BJ (cell line): ENCODE measurements at places on chromosomes 13 and 19. TPM values are rescaled to one million over a fixed set of nuclear protein-coding genes. Genes with fewer than 3 reads are reported as not detected.
A peak's percentile ranks its signal among the peaks of the same experiment; 100 is the strongest.

- DNase-seq: peak; percentile 94
Measured at GRCh38 chr19:40348125-40348913, at the start of the genes C19orf47 and PLD3. TSS of gene C19orf47 (minus strand) at chr19:40348397. CDS start at chr19:40341857, 6,540 bp downstream. TSS of gene PLD3 (plus strand) at chr19:40348695. CDS start at chr19:40366484, 17,789 bp downstream.

DNA sequence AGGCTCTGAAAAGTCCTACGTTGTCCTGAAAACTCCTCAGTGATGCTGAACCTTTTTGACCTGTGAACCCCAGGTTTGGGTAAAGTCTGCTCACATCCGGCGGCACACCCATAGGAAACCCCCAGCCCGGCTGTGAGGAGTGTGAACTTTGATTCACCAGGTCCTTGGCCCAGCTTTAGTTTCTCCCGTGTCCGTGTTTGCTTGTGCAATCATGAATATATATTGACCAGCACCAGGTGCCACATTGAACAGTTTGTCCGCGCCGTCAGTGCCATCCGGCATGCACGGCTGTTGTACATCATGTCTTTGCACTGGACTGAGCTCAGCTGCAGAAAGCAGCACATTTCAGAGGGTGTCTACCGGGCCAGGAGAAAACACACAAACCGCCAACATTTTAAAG lies 45.3 kb downstream of the NFIC start:
- DNase-seq: no peak

Gene SLC1A6
- polyA plus RNA-seq: not detected in 2 replicates

GRCh38 chr19:1122972-1123363 lies 19.2 kb downstream of the GPX4 start:
- DNase-seq: no peak

DNA sequence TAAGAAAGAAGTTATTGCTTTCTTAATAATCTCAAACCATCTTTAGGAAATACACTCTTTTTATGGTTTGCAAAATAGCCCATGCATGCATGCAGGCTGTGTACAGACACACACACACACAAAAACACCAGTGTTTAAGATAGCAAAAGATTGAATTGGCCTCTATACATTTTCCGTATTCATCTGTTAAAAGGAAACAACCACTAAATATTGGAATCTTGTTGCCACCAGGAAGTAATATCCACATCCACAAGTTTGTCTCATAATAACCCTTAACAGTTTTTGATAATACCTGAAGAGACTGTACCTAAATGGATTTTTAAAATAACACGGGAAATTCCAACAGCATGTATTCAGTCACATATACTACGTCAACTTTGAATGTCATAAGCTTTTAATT lies 7.3 kb upstream of the MAB21L1 start:
- DNase-seq: no peak

DNA sequence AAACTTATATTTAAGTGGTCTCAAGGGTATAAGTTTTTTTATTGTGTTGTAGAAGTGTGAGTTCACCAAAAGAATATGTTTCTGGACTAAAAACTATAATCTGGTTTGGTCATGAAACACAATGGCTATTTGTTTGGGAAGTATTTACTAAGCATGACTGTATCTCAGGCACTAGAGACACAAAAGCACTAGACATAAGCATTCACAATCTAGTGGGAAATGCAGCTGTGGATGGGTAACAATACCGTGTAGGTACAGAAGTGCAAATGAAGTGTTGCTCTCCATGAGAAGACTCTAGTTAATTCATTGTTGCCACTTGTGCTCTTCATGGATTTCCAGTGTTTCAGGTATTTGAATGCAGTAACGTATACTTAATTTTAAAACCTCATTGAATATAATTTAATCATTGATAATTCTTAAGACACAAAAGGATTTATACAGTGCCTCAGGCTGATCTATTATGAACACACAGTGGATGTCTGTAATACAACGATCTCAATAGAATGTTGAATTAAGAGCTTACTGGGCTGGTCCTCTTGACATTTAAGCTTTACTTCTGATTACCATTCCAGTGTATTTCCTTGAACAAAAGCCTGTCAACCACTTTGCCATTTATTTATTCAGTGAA lies 50.9 kb downstream of the TPT1 start:
- DNase-seq: no peak
